Suppressor macrophage (primary cell): ENCODE measurements at places on chromosomes 5 and 9.
A peak's percentile ranks its signal among the peaks of the same experiment; 100 is the strongest.

GRCh38 chr5:4348423-4348822, 752.8 kb downstream of the IRX1 start:
- DNase-seq: no peak

- peak; percentile 22 for DNase-seq
Observed at GRCh38 chr9:136538599-136539426, 7.0 kb downstream of the NOTCH1 start.

GRCh38 chr5:89929834-89930233, 479.7 kb downstream of the CETN3 start:
- DNase-seq: peak; percentile 1

DNA sequence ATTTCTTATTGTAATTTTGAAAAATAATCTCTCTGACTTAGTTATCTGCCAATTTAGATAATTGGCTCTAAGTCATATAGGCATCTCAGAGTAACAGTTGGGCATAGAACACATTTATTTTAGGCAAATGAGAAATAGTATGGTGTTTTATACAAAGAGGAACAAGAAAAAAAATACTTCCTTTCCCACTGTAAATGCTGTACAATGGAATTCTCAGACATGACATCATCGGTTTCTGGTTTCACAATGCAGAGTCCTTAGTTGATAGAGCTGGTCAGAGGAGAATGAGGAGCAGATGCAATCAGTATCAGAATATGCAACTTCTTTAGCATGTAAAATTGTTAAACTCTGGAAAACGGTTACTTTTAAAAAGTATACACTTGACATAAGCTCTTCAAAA, 49.4 kb downstream of the PLK2 start:
- peak; percentile 81 for DNase-seq

DNA sequence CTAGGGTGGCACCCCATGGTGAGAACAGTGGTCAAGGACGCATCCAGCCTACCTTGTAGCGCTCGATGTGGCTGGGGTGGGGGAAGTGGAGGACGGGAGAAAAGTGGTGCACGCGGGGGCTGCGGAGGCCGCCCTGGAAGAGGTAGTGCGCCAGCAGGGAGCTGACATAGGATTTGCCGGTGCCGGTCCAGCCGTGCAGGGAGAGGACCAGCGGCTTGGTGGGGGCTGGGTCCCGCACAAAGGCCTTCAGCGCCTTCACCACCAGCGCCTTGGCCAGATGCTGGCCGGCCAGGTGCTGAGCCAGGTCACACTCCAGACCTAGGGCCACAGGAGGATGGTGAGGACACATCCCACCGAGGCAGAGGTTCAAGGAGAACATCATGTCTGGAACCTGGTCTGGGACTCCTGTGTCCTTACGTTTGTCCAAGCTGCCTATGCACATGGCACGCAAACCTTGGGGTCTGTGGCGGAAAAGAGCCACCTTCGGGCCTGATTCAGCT, 797 bp downstream of the TOR2A start:
- DNase-seq: no peak

- no peak for DNase-seq
Observed at GRCh38 chr5:128349044-128349858, 188.8 kb downstream of the FBN2 start.

GRCh38 chr9:20309124-20309523, 313.2 kb downstream of the MLLT3 start:
- no peak for DNase-seq
